Uterine smooth muscle cell (primary cell): ENCODE measurements at places on chromosomes 12 and 14. TPM values are rescaled to one million over a fixed set of nuclear protein-coding genes. Genes with fewer than 3 reads are reported as not detected.

The PLEKHG7 gene
- total RNA-seq, result not detected in 2 replicates

The RD3L gene
- not detected in 2 replicates for total RNA-seq

The RNU6-7 gene
- total RNA-seq, result not detected in 2 replicates

The AHNAK2 gene
- 91.9 and 197 TPM in 2 replicates for total RNA-seq

The CCDC38 gene
- total RNA-seq, result not detected in 2 replicates
